Fibroblast of villous mesenchyme (primary cell): ENCODE measurements at places on chromosomes 6 and 20. TPM values are rescaled to one million over a fixed set of nuclear protein-coding genes. Genes with fewer than 3 reads are reported as not detected.
A peak's percentile ranks its signal among the peaks of the same experiment; 100 is the strongest.

DNA sequence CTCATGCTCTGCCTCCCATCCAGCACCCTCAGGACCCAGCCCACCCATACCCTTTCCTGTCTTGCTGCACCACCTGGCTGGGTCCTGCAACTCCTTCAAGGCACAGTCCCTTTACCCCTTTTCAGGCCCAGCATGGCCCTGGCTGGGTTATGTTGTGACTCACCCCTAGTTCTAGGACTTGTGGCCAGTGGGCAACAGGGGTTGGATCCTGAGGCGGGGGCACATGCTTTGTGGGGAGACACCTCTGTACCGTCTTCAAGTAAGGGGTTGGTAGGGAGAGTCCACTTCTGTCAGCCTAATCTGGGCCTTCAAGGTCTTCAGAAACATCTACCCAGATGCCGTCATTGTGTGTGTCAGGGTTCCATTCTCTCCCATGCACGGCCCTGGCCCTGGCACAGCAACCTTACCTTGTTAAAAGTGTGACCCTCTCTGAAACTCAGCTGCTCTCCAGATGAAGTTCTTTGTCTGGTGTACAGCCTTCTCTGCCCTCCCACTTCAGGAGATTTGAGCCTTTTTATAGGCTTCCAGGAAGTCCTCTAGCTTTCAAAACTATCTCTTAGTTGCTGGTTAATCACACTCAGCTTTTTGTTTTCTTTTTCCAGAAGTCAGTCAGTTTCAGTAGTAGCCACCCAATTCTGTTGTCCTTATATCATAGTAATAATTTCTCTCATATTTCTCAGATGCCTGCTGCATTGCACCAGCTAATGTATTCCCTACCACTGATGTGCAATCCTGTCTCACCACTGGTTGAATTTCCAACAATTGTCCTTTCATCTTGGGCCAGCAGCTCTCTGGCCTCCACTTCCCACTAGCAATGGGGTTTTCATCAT lies 107.3 kb downstream of the NRN1 start:
- DNase-seq, result no peak

DNA sequence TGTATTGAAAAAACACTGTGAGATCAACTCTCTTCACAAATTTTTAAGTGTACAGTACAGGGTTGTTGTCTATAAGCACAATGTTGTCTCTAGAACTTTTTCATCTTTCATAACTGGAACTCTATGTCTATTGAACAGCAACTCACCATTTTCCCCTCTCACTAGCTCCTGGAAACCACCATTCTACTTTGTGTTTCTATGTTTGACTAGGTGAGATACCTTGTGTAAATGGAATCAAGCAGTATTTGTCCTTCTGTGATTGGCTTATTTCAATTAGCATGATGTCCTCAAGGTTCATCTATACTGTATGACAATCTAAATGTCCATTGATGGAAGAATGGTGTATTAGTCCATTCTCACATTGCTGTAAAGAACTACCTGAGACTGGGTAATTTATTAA lies 210.1 kb upstream of the FUT9 start:
- DNase-seq, result no peak

- no peak for DNase-seq
Measured at GRCh38 chr6:158834675-158835385, 15.7 kb upstream of the EZR start.

The SLC17A3 gene
- not detected in 2 replicates for total RNA-seq

DNA sequence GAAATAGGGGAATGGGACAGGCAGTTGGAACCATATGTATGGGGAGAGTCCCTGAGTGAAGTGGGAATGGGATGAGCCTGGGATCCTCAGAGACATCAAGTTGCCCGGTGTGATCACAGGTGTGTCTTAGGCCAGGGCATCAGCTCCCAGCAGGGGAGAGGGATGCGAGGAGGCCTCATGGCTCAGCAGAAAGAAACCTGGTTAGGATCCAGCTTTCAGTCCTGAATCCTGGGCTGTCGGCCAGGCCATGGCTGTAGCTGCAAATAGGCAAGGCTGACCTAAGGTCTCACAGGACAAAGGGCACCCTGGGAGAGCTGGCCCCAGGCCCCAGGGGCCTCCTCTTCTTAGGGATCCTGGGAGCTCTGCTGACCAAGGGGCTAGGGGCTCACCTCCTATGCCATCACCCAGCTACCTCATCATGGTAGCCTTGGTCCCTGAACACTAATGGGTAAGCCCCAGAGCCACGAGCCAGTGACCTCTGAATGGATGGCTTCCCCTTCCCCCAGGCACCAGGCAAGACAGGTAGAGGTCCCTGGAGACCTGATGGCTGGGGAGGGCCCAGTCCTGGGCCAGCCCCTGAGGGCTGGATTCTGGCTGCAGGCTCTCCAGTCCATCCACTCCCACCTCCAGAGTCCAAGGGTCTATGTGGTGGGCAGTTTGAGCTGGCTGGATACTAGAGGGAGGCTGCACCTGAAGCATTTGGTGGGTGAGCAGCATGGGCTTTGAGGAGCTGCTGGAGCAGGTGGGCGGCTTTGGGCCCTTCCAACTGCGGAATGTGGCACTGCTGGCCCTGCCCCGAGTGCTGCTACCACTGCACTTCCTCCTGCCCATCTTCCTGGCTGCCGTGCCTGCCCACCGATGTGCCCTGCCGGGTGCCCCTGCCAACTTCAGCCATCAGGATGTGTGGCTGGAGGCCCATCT lies at the start of gene SLC22A7:
TSS of gene SLC22A7 (plus strand) at position 617 of the 921 bp plus-strand sequence. CDS start at position 716, 99 bp downstream.
- DNase-seq, result no peak

DNA sequence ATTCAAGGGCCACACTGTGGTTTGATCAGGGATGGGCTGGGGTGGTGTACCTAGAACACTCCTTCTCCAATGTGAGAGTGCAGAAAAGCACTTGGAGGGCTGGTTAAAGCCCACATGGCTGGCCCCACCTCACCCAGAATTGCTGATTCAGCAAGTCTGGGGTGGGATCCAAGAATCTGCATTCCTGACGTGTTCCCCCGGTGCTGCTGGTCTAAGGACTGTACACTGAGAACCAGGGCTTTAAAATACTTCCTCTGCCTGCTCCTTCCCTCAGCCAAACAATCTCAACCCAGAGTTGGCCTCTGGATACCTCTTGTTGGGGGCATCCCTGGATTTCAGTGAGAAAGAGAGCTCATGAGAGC lies 13.4 kb upstream of the OCSTAMP start:
- DNase-seq, result no peak

The CST4 gene
- total RNA-seq, result 0.32 TPM in 1 of 2 replicates, not detected in the other

DNA sequence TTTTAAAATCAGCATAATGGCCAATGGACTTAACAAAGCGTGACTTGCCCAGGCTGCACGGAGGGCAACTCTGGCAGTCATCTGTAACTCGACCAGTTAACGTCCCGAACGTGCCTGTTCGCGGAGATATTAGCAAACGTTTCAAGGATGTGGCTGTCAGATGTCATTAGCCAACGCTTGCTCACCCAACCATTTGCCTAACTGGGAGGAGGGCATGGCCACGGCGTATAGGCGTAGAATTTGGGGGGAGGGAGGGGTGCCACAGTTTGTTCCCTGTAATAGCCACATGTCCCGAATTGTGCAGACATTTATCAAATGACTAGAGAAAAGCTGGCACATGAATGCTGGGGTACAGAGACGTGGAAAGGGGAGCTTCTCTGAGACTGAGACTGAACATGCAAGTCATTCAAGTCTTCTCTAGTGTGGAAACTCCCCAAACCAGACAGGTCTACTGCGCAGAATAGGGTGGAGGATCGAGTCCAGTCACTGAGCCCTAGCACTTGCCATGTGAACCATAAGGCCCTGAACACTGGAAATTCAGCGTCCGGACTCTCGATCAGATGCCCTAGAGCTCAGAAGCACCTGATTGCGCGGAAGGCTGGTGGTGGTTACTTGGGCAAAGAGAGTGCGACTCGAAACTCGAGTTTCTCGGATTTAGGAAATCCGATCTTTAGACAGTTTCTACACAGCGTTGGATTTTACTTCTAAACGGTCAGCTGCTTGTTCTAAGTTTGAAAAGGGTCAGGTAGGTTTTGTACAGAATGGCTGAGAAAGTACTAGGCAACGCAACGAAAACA lies 32.6 kb downstream of the TFAP2B start:
- DNase-seq, result no peak

DNA sequence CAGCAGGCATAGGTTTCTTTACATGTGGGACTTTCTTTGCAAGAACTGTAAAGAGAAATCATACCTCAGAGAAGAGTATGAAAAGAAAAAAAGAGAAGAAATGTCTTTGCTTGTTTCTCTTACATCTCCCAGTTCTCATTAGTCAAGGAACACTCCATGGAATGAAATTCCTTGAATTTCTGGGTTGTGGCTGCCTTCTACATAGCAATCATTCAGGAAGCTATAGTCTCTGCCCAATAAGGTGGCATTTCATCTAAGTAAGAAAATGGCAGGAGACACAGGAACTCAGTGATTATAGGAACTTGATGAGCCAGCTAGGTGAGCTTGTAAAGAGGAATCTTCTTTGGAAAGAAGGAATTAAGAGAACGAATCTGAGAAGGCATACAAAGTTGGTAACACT lies 197.0 kb upstream of the FKBP1C start:
- DNase-seq, result no peak

DNA sequence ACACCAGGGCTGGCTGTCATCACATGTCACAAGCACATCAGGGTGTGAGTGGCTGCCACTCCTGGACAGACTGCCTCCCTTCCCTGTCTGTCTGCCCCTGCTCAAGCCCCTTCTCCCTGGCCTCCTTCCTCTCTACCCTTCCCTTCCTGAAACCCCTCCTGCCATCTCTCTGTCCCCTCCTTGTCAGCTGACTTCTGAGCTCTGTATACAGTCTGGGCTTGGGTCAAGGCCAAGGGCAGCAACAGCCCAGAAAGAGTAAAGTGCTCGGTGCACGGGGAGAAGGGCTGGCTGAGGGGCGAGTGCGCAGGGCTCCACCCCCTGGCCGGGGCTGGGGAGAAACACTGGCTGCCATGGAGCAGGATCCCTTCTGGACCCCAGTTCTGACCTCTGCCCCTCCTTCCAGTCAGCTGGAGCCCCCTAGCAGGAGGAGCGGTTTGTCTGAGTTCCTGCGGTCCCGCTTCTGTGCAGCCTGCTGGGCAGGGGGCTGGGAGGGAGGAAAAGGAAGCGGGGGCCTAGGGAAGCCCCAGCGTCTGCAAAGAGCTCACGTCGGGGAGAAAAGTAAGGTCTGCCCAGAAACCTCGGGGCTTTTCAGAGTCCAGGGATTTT lies 2.0 kb downstream of the LKAAEAR1 start:
- no peak for DNase-seq

- no peak for DNase-seq
Measured at GRCh38 chr6:162488444-162488843, 239.1 kb downstream of the PRKN start.

- peak; percentile 20 for DNase-seq
Measured at GRCh38 chr20:13220194-13220903, 725 bp upstream of the ISM1 start.

The TMC2 gene
- total RNA-seq, result not detected in 2 replicates

DNA sequence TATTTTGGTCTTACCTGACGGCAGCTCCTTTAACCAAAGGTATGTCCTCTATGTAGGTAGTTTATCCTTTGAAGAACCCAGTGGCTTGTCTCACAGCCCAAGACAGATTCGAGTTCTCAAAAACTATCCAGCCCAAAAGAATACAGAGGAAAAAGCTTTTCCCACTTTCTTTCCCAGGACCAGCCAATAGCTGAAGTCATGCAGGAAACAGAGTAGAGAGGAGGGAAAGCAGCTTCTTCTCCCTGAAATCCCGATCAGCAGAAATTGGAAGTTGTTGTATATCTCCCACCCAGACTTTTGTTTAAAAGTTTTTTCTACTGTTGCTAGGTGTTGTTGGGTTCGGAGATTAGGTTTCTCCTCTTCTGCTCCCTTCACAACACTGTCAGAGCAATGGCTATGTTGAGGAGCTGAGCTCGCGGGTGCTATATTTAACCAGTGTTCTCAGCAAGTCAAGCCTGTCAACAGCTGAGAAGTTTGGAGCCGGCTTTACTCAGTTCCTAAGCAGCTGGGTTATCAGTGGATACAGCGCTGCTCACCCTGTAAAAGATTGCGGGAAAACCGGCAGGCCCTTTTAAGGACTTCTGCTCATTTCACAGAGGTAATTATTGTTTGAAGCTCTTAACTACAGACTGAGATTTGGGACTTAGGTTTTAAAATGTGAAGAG lies at the start of gene FILIP1:
TSS of gene FILIP1 (minus strand) at position 401 of the 665 bp plus-strand sequence. CDS start 78,828 bp downstream, outside the sequence.
- peak; percentile 51 for DNase-seq

- DNase-seq, result peak; percentile 37
Measured at GRCh38 chr6:64736421-64736950, 970.5 kb downstream of the EYS start.

GRCh38 chr6:39228111-39228971 lies 934 bp downstream of the KCNK5 start:
- no peak for DNase-seq

DNA sequence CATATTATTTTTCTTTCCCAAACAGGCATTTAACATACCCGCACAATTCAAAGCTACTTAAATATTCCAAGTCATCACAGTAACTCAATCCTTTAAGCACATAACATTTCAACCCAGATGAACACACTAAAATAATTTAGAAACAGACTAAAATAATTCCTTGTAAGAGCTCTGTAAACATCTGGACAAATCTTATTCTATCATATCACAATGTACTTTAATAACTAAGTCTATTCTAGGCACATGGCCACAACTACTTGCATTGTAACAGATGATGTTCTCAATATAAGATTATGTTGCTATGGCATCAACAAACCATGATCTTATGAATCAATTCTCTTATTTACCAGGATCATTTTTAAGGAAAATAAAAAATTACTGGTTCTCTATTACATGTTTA lies 123.2 kb upstream of the THEMIS start:
- DNase-seq, result no peak

- no peak for DNase-seq
Measured at GRCh38 chr6:112241820-112242429, 12.4 kb downstream of the LAMA4 start.

GRCh38 chr6:165042912-165043311 lies 266.5 kb downstream of the C6orf118 start:
- no peak for DNase-seq

GRCh38 chr6:22622351-22622750 lies 53.0 kb downstream of the HDGFL1 start:
- DNase-seq, result no peak

DNA sequence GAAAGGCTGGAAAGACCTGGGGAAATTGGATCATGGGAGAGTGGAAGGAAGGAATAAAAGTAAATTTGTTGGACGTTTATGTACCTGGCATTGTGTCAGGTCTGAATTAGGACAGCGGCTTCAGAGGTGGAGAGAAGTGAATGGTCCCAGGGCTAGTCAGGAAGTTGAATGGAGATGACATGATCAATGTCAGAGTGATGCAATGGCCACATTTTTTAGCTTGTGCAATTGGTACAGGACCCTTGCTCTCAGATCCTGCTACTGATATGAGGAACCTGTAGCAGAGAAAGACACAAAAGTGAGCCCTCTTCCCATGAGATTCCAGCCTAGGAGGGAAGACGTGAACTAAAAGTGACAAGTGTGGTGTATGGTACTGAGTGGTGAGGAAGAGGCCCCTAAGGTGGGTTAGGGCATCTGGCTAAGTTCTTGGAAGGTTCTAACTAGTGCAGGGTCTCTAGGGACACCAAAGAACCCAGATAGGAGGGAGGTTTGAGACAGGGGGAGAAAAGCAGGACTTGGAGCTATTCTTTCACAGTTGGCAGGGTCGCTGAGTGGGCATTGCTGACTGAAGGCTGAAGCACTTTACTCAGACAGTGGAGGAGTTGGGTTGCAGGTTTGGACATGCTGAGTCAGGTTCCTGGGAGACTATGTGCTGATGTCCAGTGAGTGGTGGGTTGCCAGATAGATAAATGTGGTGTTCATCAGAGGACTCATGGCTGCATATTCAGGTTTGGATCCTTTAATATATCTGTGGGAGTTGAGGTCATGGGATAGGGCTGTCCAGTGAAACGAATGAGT lies 266.1 kb upstream of the RNF24 start:
- DNase-seq, result no peak

The MMP24 gene
- total RNA-seq, result 0.32 and 0.43 TPM in 2 replicates

The ADGB gene
- total RNA-seq, result not detected in 2 replicates

The PAX1 gene
- under 0.01 TPM in 1 of 2 replicates, not detected in the other for total RNA-seq

The EPHA7 gene
- 0.32 and 0.43 TPM in 2 replicates for total RNA-seq

- DNase-seq, result no peak
Measured at GRCh38 chr20:32193996-32194395, 13.5 kb downstream of the PLAGL2 start.

The ECI2 gene
- total RNA-seq, result 84.4 and 85.1 TPM in 2 replicates
